Activated naive CD4-positive, alpha-beta T cell treated with anti-CD3 and anti-CD28 coated beads, Interleukin-2, amount 10 ng/mL, durations not matched to agents 7 days and 5 days (primary cell): ENCODE measurements at places on chromosomes 1 and 21.

- DNase-seq = no peak
Measured at GRCh38 chr21:34770576-34770975, 101.8 kb downstream of the CLIC6 start.

GRCh38 chr1:17531682-17532487 is 7.6 kb upstream of the ARHGEF10L start:
- DNase-seq = no peak

DNA sequence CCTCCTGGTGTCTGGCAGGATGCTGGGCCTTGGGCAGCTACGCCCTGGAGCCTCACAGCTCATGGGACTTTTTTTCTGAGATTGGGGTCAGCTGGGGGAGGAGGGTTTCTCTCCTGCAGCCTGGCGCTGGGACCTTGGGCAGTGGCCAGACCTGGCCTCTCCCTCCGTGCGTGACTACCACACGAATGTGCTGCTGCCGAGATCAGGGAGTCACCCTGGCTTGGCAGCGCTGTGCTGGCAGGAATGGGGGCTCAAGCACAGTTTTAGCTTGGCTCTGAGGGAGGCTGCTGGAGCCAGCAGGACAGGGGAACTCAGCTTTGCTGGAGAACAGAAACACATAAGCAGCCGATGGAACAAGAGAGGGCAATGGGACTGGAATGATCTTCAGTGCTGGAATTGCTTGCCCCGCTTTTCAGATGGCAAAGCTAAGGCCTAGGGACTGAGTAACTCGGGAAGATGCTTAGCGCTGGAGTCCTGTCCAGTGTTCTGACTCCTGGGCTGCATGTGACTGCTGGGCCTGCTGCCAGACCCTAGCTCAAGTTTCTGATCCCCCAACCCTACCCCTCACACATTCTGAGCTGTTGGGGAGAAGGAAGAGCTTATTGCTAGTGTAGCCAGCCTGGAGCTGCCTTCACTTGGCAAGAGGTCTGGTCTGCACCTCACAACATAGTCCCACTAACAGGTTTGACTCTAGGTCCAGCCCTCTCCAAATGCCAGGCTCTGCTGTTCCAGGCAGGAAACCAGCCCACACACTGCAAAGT is 69.9 kb downstream of the NAV1 start:
- no peak for DNase-seq

- DNase-seq = no peak
Measured at GRCh38 chr1:75785320-75785982, 605 bp upstream of the RABGGTB start.

DNA sequence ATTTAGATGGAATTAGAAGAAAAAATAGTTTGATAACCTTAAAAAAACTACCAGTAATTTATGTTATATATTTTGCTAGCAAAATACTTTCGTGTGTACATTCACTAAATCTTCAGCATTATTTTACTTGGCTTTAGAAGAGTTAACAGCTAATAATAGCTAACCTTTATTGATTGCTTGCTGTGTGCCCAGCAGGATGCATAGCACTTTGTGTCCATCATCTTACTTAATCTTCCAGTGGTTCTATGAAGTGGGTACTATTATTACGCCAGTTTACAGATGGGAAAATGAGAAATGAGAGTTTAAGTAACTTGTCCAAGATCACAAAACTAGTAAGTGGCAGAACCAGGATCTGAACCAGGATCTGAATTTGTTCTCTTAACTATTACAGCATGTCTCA is 41.7 kb upstream of the GPR25 start:
- no peak for DNase-seq

- DNase-seq = peak; percentile 27
Measured at GRCh38 chr1:38474738-38475623, 384.6 kb downstream of the RRAGC start.

- no peak for DNase-seq
Measured at GRCh38 chr1:202498542-202498941, 150.0 kb downstream of the PPP1R12B start.

DNA sequence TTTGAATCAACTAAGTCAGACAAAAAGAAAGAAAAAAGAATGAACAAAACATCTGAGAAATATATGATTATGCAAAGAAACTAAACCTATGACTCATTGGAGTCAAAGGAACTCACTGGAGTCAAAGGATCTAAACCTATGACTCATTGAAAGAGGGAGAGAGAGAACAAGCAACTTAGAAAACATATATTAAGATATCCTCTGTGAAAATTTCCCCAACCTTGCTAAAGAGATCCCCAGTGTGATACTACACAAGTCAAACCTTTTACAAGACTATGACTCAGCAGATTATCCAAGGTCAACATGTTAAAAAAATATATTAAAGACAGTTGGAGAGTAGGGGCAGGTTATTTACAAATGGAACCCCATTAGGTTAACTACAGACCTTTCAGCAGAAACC is 1538.3 kb downstream of the NCAM2 start:
- DNase-seq = no peak

DNA sequence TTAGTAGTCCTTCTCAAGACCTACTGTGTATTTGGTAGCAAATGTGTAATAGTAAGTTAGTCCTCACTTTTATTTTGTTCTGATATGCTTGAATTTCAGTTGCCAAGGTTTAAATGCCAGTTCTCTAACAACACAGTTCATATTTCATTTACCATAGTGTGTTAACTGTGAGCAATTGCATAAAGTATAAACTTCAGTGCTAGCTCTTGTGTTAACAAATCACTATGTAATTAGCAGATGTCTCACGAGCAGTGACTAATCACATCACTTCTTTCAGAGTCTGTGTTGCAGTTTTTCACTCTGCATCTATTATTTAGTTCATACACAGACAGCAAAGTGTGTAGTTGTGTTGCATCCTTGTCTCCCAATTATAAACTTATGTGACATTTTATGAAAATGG is 47.8 kb downstream of the ZMYM4 start:
- DNase-seq = no peak

GRCh38 chr1:206771338-206771692 is 742 bp downstream of the IL19 start:
- no peak for DNase-seq

- no peak for DNase-seq
Measured at GRCh38 chr21:16426936-16427335, 697.2 kb downstream of the USP25 start.

- DNase-seq = no peak
Measured at GRCh38 chr1:94966033-94966432, 39.1 kb upstream of the CNN3 start.

DNA sequence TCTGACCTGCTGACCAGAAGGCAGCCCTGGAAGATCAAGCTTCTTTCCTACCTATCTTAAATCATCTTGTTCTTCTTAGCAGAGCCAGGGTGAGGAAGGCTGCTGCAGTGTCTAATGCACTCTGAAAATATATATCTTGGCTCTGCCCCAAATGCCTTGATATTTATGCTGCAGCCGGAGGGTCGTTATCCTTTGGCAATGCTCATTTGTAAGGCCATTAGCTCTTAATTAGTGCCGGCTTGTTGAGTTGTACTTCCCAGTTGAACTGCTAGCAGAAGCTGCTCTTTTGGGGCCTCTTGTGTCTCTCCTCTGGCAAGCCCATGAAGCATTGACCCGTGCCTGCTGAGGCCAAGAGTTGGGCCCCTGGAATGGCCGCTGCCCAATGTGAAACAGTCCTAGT is 4.2 kb upstream of the GNL2 start:
- no peak for DNase-seq

DNA sequence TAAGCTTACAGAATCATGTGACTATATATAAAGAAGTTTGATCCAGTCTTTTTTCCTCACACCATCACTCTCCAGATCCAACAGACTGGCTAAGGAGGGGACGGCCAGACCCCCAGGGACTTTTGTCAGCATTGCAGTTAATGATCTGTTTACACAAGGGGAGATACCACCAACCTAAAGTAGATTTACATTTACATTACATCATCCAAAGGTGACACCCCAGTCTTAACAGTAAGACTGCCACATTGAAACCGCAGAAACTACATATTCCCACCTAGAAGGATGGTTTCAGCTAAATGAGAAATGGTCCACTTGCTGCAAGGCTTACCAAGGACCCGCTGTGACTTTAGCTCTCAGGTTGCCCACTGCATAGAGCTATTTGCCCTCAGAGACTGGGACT is 3.4 kb downstream of the RCAN1 start:
- DNase-seq = no peak

GRCh38 chr1:9280015-9280860 is 12.5 kb upstream of the SPSB1 start:
- peak; percentile 50 for DNase-seq

DNA sequence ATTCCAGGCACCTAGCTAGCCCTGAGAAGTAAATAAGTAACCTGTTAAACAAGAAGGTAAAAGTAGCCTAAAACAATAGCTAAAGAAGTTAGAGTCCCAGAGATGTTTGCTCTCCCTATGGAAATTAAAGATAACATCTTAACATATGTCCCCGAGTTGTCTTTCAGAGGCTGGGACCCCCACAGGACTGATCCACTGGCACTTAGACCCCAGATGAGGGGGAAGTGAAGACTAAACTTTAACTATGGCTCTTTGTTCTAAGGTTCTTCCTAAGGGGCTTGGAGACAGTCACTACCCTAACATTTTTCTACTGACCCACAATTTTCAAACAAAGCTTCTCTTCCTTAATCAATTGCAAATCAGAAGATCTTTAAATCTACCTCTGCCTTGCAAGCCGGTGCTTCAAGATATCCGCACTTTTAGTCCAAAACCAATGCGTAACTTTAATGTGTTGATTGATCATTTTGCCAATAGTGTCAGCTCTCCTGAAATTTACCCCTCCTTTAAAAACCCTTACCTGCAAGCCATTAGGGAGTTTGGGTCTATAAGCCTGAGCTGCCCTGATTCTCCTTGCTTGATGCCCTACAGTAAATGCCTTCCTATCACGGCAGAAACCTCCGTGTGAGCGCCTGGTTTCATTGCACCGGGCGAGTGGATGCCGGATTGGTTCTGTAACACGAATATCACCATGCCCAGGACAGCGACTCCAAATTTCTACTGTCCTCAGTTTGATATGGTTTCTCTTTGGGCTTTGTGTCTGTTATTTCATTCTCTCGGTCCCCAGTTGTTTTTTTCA is 404.4 kb downstream of the SIPA1L2 start:
- no peak for DNase-seq

DNA sequence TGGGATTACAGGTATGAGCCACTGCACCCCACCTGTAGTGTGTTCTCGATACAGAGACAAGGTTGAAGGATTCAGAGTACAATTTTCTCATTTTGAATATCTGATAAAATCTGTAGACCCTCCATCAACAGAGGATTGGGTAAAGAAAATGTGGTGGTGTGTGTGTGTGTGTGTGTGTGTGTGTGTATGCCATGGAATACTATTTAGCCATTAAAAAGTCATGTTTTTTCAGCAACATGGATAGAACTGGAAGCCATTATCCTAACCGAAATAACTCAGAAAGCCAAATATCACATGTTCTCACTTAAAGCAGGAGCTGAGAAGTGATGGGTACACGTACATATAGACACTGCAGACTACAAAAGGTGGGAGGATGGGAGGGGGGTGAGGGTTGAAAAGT is 57.9 kb downstream of the TRAF5 start:
- no peak for DNase-seq

- no peak for DNase-seq
Measured at GRCh38 chr1:9097947-9098705, 28.7 kb upstream of the SLC2A5 start.

- DNase-seq = no peak
Measured at GRCh38 chr1:59733443-59734141, 81.2 kb upstream of the HOOK1 start.

DNA sequence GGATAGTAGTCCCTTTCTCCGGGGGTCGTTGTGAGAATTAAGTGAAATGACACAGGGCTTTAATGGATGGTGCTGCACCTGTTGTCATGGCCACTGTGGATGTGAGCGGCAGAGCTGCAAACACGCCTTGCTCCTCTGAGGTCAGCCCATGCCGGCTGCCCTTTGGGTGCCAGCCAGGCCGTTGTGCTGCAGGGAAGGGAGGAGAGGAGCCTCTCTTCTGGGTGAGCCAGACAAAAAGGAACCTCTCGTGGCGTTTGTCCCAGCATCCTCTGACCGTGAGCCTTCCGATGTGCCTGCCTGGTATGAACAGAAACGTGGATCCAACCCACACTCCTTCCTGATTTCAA is 383.0 kb upstream of the VAMP3 start:
- no peak for DNase-seq

GRCh38 chr1:77398152-77398551 is 116.3 kb downstream of the AK5 start:
- DNase-seq = no peak

- DNase-seq = no peak
Measured at GRCh38 chr1:24948079-24948827, 18.2 kb upstream of the RUNX3 start.

DNA sequence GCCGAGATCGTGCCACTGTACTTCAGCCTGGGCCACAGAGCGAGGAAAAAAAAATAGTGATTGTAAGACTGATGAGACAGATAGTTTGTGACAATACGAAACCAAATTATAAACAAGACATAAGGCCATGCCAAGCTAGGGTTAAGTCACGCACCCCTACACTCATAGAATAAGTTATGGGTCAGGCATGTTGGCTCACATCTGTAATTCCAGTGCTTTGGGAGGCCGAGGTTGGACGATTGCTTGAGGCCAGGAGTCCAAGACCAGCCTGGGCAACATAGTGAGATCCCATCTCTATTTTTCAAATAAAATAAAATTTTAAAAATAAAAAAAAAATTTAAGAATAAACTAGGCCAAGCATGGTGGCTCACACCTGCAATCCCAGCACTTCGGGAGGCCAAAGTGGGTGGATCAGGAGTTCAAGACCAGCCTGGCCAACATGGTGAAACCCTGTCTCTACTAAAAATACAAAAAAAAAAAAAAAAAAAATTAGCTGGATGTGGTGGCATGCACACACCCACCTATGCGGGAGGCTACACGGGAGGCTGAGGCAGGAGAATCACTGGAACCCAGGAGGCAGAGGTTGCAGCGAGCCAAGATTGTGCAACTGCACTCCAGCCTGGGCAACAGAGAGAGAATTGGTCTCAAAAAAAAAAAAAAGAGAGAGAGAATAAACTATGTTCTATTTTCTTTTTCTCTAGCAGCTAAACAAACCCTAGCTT is 50.1 kb upstream of the SPOCD1 start:
- DNase-seq = no peak

GRCh38 chr1:184156521-184157393 is 105.2 kb downstream of the TSEN15 start:
- no peak for DNase-seq

- DNase-seq = no peak
Measured at GRCh38 chr1:235442788-235443429, 61.3 kb downstream of the B3GALNT2 start.

GRCh38 chr1:44288883-44289282 is 66.2 kb downstream of the ERI3 start:
- DNase-seq = no peak
